ENCODE measurements at places on chromosomes 1 and 21.

DNA sequence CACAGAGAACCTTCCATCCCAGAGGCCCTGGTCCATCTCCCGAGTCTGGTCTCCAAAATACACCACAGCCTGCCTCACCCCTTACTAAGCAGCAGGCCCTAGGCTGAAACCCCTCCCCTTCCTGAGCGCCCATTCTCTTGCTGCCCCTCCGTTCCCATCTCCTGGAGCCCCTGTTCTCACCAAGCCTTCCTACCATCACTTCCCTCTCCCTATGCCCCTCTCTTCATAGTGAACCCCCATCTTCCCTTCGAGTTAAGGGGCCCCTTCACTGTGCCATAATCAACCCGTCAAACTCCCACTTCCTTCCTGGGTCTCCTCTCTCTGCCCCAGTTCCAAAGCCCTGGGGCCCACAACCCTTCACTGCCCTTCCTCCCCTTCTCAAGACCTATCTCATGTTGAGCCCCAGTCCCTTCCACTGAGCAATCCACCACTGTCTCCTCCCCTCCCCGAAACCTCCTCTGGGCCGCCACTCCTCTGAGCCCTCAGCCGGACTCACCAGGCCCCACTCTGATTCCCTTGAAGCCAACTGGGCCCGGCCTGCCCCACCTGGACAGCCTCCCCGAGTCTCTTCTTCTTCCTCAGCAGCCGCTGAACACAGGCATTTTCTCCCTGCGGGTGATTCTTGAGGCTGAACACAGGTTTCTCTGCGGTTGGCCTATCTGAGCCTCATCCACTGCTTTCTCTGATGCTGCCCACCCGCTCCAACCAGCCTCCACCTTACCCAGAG is 42.2 kb upstream of the WASF2 start:
- DNase-seq = no peak

DNA sequence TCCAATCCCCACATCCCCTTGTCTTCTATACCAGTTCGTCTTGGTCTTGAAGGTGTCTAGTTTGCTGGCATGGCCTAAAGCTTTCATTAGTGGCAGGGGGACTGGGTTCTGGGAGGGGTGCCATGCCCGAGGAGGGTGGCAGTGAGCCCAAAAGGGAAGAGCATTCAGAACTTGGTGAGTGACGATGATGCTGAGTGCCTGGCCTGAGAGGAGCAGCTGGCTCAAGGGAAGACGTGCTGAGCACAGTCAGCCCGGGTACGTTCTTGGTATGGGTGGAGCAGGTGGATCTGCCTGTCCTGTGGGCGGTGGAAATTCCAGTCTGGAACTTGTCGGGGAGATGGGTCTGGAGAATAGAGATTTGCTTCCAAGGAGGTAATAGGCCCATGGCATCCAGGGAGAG is 4.6 kb downstream of the FDPS start:
- no peak for DNase-seq

GRCh38 chr1:154999571-155000410 is 2.8 kb upstream of the ZBTB7B start:
- DNase-seq = peak; percentile 53

GRCh38 chr1:181863736-181864135 is 197.8 kb downstream of the ZNF648 start:
- DNase-seq = no peak

GRCh38 chr1:116910379-116911187 is 867 bp downstream of the PTGFRN start:
- no peak for DNase-seq

GRCh38 chr1:167076136-167076710 is 14.0 kb downstream of the GPA33 start:
- DNase-seq = no peak

- DNase-seq = no peak
Observed at GRCh38 chr1:89652373-89652772, 19.5 kb downstream of the LRRC8C start.

DNA sequence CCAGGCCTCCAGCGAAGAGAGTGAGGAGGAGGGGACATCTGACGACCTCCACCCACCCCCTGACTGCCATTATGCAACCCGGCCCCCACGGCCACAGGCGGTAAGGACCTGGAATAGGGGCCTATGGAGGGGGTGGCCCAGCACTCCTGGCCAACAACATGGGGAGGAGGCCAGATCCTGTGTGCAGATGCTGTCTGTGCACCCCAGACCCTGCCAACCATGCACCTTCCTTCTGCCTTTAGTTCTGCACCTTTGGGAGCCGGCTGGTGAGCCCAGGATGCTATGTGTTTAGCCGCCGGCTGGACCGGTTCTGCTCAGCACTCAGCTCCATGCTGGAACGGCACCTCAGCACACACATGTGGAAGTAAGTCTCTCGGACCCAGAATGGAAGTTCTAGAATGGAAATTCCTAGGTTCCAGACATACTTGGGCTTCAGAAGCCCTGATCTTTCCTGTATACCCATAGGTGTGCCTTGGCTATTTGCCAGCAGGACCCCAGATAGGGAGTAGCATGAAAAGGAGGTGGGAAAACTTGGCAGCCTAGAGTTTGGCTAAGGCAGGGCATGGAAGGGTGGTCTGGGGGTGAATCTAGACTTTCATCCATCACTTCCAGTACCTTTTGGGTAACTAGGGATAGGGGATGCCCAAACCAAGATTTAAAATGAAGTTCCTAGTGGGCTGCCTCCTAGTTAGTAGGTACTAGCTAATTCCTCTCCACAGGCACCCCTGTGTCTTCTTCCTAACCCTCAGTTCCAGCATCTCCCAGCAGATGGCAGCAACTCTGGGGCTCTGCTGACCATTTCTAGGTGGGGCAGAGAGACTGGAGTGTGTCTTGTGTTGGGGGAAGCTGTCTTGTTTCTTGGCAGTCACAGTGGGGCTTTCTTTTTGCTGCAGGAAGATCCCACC is 3.6 kb upstream of the CYB561D1 start:
- no peak for DNase-seq

DNA sequence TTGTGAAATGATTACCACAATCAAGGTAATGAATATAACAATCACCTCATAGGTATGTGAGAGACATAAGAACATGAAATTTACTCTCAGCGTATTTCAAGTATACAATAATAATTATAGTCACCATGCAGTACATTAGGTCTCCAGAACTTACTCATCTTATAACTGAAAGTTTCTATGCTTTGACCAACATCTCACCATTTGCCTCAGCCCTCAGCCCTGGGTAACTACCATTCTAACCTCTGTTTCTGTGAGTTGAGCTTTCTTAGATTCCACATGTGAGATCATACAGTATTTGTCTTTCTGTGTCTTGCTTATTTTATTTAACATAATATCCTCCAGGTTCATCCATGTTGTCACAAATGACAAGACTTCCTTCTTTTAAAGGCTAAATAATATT is 57.3 kb downstream of the AGO3 start:
- no peak for DNase-seq

DNA sequence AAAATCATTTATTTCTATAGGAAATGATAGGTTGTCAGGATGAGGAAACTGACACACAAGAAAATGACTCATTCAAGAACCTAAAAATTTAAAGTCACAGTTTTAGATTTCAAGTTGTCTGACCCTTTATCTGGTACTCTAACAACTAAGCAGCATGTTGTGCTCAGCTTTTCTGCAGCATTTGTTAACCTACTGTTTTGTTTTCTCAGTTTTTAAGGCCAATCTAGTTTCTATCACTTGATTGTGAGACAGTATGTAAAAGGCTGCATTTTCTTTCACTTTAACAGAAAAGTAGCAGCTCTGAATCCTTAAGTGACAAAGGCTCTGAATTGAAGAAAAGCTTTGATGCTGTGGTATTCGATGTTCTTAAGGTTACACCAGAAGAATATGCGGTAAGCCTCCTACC is 59.1 kb downstream of the RALGPS2 start:
- no peak for DNase-seq

DNA sequence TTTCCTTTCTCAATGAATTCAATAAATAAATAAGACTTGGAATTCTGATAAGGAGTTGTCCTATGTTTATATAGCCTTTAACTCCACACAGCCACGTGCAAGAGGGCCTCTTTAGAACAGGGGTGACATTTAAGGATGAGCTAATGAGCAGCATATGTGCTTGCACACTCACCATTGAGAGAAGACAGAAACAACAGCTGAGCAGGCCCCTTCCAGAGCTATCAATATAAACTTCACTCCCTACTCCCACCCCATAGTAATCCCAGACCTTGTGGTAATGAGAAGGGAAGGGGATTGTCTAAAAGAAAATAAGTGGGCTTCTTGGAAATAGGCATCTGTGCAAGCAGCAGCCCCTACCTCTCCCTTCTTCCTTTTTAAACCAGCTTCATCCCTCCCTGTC is 176.0 kb downstream of the SEC16B start:
- no peak for DNase-seq

DNA sequence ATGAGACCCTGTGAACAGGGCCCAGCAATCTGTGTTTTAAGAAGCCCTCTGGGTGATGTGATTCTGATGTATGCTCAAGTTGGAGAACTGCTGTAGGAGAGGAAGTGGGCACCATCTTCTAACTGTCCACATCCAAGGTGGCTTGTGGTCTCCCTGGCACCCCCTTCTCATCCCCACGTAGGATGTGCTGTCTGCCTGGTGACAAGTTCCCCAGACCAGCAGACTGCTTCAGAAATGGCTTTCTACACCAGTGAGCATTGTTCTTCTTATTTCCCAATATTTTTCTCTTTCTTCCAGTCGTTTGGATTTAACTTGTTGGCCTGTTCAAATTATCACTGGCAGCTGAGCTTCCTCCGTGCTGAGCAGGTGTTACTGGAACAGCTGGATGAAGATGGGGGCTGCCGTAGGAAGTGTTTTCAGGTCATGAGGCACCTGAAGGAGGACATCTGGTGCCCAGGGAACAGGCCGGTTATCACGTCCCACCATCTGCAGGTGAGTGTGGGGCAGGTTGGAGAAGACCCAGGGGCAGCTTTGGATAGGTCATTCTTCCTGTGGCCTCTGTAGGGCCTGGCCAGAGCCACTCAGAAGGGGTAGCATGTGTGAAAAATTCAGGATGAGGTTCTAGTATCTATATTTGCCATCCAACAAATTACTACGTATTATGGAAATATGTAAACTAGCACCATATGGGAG is 16.8 kb downstream of the MAB21L3 start:
- DNase-seq = no peak

DNA sequence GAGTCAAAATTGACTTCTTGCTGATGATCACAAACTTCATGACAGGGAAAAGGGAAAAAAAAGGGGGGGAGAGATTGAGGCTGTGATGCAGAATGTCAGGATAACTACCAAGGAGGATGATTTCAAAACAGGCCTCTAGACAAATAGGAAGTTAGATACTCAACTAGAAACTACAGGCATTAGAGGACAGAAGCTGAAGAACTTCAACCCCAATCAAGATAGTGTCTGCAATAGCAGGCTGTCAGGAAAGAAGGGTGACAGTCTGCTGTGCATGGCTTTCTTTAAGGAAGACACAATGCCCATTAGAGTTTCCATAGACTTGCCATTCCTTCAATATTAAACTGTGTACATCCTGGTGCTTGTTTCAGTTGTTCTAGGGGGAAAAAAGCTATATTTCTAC is 257.2 kb downstream of the TTLL7 start:
- DNase-seq = no peak

DNA sequence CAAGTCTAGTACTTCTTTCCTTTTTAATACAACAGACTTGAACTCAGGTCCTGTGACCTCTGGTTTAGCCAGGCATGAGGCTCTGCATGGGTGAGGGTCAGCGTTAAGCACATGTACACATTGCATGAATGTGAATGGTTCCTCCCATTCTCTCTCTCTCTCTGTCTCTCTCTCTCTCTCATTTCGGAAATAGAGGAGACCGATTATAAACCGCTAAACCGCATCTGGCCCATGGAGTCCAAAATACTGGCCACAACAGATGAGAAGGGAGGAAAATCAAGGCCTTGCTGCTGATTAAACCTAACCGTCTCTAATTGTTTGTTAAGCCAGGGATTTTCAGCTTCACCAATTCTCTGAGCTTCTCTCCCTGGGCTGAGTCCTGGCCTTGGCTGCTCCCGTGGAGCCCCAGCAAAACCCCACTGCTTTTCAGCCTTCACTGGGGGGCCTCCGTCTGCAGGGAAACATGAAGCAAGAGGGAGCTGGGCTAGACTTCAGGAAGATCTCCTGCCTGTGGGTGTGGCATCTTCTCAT is 6.6 kb downstream of the RSPO1 start:
- no peak for DNase-seq

DNA sequence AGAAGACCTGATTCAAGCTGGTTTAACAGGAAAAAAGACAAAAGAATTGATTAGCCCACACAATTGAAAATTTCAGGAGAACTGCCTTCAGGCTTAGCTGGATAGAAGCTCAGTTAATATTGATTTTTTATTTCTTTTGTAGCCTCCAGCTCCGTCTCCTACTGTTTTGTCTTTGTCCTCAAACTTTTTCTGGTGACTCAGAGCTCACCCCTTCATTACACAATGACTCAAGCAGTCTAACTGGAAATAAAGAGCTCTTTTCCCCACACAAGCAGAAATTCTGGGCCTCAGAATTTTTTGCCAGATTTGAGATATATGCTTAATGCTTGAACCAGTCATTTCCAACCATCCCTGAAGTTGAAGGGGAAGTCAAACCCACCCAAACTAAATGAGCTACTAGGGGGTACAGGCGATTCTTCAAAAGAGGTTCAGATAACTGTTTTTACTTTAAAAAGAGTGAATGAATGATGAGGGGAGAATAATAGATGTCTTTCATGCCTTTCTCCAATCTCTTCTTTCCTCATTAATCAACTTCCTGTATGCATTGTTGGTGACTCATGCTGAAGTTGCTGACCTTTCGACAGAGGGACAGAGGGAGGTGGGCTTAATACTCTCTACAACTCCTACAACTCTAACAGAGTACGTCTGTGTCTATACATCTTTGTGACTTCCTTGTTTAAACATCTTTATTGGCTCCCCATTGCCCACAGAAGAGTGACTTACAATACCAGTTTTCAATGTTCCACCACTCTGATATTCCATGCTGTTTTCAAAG is 6.2 kb upstream of the ACP6 start:
- DNase-seq = no peak

DNA sequence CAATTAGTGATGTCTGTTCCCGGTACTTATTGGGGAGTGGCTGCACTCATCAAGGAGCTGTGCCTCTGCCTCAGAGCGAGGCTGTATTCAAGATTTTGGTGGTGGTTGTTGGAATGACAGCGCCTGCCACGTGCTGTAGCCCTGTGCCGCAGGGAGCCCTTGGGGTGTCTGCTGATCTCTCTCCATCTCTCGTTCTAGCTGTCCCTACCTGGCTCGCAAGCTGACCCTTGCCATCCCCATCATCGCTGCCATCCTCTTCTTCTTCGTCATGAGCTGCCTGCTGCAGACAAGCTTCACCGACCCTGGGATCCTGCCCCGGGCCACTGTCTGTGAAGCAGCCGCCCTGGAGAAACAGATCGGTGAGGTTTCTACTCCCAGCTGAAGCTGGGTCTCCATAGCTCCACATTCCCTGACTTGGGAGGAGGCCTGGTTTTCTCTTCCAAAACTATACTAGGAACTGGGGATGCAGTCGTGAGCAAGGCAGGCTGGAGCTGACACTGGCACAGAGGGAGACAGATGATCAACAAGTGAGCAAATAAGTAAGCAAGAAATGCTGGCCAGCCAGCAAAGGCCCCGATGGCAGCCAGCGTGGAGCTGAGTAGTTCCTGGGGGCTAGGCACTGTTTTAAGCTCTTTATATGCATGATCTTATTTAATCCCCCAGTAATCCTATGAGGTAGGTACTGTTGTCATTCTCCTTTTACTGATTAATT is 5.9 kb downstream of the ZDHHC18 start:
- no peak for DNase-seq

All from NCI-H2029 treated with DMSO at 0.1 percent for 48 hours (cell line).